Dermis microvascular lymphatic vessel endothelial cell (primary cell): ENCODE measurements at places on chromosomes 16 and 17. TPM values are rescaled to one million over a fixed set of nuclear protein-coding genes. Genes with fewer than 3 reads are reported as not detected.

DNA sequence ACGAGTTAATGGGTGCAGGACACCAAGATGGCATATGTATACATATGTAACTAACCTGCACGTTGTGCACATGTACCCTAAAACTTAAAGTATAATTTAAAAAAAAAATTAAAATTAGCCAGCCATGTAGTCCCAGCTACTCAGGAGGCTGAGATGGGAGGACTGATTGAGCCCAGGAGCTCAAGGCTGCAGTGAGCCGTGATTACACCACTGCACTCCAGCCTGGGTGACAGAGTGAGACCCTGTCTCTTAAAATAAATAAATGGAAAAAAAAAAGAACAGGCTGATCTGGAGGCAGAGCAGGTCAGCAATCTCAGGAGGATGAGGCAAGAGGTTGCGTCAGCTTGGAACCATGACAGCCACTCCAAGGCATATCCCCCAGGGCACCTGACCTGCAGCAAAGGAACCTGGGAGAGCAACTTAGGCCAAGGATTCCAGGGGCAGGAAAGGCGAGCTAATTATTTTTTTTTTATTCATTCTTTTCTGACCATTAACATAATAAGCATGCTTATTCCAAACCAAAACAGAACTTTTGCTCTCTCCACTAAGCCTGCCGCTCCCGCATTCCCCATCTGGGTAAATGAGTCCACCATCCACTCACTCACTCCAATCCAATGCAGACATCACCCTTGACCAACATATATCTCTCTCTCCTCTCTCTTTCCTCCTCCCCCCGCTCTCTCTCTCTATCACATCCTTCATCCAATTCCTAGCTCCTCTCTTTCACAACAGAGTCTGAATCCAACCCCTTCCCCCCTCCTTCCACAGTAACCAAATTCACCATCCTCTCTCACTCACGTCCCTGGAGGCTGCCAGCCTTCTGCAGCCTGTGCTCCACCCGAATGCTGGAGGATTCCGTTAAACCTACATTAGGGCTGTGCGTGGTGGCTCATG lies 47.7 kb downstream of the TK2 start:
- no peak for DNase-seq

GRCh38 chr16:50281391-50282009 lies 15.1 kb downstream of the ADCY7 start:
- no peak for DNase-seq

C17orf78 gene
- not detected in 2 replicates for total RNA-seq

DPEP3 gene
- 0.13 TPM in 1 of 2 replicates, not detected in the other for total RNA-seq

DNA sequence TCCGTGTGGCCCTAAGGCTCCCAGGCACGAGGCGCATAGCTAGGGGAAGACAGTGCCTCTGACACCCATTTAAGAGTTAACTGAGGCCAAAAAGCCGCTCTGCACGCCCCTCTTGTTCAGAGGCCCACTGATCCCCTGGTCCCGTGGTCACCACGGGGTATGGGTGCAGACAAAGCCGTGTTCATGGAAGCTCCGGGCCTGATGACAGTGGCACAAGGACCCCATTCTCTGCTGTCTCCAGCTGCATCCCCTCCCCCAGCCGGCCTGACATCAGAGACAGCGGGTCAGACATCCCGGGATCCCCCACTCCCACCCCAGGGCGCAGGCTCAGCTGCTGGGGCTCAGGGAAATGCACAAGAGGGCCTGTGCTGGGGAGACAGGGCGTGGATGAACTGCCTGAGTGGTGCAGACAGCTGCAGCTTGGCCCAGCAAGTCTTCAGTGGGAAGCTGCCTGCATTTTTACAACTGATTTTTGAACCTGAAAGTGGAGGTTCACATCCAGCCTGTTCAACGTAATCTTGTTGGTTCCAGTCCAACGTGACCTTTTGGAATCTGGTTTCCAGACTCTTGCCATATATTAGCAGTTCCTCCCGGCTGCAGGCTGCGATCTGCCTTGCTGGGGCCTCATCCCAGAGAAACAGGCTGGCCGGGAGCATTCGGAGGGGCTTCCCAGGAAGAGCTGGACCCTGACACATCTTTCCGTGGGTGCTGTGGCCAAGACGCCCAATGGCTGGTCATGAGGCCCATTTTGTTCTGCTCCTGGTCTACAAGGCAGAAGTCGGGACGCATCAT lies 9.7 kb upstream of the BAHCC1 start:
- no peak for DNase-seq

KCNJ12 gene
- 0.25 and 0.26 TPM in 2 replicates for total RNA-seq

GRCh38 chr16:31093132-31093703 lies 1.4 kb downstream of the VKORC1 start:
- DNase-seq = peak; percentile 18

- no peak for DNase-seq
These were observed 8.8 kb downstream of the VPS53 start for GRCh38 chr17:705863-706262.

GRCh38 chr16:54980821-54981220 lies 50.2 kb downstream of the IRX5 start:
- DNase-seq = no peak

GRCh38 chr16:2715519-2715918 lies 4.5 kb downstream of the PRSS27 start:
- DNase-seq = peak; percentile 57

GRCh38 chr17:12055889-12056288 lies 35.2 kb downstream of the MAP2K4 start:
- DNase-seq = no peak

MT4 gene
- not detected in 2 replicates for total RNA-seq

GRCh38 chr17:42266918-42267766 lies 9.0 kb downstream of the STAT5B start:
- DNase-seq = peak; percentile 51

FOXL1 gene
- 0.89 and 1.3 TPM in 2 replicates for total RNA-seq

DNA sequence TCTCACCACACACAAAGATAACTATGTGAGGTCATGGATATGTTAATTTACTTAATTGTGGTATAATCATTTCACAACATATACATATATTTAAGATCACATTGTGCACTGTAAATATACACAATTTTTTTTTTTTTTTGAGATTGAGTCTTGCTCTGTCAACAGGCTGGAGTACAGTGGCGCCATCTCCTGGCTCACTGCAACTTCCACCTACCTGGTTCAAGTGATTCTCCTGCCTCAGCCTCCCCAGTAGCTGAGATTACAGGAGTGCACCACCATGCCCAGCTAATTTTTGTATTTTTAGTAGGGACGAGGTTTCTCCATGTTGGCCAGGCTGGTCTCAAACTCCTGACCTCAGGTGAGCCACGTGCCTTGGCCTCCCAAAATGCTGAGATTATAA lies 11.5 kb upstream of the PRSS54 start:
- DNase-seq = peak; percentile 49

SLC12A3 gene
- total RNA-seq = not detected in 2 replicates

GRCh38 chr17:13518261-13519000 lies 83.3 kb downstream of the HS3ST3A1 start:
- DNase-seq = no peak

CHMP1A gene
- 63.4 and 87.0 TPM in 2 replicates for total RNA-seq

ANKS4B gene
- not detected in 2 replicates for total RNA-seq

DNA sequence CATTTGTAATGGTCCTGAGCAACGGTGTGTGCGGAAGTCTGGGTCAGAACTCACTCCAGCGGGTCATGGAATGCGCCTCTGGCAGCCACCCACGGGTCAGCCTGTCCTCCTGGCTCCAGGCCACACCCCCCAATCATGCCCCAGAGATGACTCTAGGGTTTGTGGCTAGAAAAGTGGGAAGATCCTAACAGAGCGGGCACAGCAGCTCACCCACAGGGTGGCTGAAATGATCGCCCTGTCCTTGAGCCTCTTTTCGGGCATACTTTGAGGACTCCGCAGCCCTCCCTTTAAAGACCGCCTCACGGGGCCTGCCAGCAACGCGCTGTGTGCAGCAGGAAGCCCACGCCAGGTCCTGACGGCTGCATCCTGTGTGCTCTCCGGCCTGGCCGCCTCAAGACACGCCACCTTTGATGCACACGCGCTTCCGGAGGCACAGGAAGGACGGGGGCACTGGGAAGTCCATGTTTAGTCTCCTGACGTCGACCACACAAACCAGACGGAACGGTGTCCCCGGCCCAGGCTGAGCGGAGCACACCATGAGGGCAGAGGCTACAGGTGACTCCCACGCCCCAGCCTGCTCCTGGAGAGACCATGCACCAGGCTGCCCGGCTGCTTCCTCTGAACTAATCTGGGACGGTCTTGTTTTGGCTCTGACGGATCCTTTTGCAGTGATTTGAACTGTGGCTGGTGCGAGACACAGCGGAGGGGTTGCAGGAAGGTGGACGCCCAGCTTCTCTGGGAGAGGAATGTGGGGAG lies 92.9 kb downstream of the TBC1D16 start:
- peak; percentile 95 for DNase-seq

TBX6 gene
- total RNA-seq = under 0.01 and 0.13 TPM in 2 replicates

DNA sequence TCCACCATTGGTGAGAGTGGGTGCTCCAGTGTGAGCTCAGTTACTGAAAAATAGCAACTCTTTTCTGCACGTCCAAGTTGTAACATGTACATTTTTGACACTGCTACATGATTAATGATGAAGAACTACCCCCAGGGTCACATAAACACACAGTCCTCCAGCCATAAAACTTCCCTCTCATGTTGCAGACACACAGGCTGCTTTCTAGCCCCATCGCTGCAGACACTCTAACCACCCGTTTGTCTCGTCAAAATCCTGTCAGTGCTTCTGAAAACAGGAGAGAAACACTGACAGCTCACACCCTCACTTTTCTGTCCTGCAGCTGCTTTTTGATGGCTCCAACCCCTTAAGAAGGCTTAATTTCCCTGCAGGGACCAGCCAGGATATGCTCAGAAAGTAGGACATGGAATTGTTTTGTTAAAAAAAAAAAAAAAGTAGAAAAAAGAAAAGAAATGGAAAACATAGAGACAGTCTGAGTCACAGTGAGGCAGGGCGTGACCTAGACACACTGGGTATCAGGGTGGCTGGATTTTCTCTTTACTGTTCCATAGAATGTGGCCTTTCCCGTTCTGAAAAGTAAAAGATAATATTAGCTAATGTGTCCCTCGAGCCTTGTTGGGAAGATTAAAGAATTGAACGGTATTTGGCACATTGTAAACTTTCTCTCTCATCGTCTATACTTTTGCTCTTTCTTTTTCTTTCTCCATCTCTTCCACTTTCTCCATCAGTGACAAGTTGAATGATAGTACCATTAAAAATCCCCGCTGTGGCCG lies 20.7 kb upstream of the CCL5 start:
- peak; percentile 37 for DNase-seq

GRCh38 chr17:3965118-3965800 lies 1.0 kb upstream of the ATP2A3 start:
- no peak for DNase-seq

SNAI3 gene
- total RNA-seq = 0.13 and 0.25 TPM in 2 replicates
